ENCODE measurements at places on chromosomes 3 and 15.

- DNase-seq, result no peak
These were observed 11.9 kb downstream of the STT3B start for GRCh38 chr3:31544634-31545033.

GRCh38 chr3:6580808-6581207 lies 280.1 kb upstream of the GRM7 start:
- no peak for DNase-seq

GRCh38 chr15:76398317-76399104 lies 61.9 kb downstream of the ISL2 start:
- DNase-seq, result no peak

DNA sequence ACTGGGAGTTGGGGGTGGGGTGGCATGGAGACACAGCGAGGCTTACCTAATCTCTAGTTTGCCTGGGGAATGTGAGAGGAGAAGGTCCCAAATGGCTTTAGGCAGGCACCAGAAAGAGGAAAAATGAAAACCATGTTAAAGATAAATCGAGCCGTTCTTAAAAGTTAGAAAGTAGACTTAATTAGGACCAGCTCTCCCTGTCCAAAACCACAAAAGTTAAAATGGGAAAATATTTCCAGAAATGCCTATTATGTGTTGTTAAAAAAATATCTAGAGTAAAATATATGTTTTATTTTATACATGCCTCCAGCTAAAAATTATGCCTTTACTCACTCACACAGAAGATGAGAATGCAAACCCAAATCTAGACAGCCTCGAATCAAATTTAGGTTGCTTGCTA lies 50.1 kb downstream of the LRTM1 start:
- no peak for DNase-seq

- no peak for DNase-seq
These were observed 362.5 kb downstream of the VPS13C start for GRCh38 chr15:61697796-61698195.

DNA sequence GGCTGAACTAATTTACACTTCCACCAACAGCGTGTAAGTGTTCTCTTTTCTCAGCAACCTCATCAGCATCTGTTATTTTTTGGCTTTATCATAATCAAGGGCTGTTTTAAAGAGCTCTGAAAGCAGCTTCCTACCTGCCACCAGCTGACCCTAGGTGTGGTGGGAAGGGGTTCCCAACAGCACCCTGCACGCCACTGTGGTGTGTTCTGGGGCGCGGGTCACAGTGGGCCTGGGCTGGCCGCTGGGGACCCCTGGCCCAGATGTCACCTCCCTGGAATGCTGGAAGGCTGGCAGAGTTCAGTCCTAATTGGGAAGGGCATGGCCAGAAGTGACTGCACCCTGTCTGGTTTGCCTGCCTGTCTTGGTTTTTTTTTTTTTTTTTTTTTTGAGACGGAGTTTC lies 82.2 kb downstream of the ASB7 start:
- DNase-seq, result no peak

GRCh38 chr3:118803096-118803476 lies 231.6 kb downstream of the IGSF11 start:
- no peak for DNase-seq

DNA sequence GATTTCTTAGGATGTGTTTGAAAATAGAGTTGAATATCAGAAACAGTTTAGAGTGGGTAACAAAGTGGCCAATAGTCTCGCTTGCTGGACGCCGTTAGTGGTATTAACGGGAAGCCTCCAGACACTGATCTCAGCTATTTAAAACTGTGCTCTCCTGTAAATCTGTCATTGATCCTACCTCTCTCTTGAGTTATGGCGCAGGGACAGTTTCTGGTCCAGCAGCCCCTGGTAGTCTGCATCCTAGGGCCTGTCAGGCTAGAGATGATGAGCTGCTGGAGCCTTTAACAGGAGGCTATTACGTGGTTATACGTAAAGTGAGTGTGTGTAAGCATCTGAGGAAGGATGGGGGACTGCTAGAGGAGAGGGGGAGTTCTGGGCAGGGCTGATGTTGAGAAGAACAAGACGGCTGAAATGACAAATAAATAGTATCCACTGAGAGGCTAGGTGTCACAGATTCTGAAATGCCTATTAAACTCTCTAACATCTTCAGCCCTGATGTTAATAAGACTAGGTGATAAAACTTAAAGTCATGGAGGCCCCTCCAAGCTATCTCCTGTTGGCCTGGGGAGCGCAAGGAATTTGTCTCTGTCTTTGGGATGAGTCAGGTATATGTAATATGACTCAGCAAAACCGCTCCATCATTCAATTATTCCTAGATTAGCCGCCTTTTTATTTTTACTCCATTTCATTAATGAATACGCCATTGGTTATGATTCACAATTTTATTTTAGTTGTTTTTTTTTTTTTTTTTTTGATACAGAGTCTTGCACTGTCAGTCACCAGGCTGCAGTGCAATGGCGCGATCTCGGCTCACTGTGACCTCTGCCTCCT lies 155.7 kb downstream of the GREM1 start:
- no peak for DNase-seq

- no peak for DNase-seq
These were observed 27.8 kb upstream of the SPTBN5 start for GRCh38 chr15:41921639-41922038.

DNA sequence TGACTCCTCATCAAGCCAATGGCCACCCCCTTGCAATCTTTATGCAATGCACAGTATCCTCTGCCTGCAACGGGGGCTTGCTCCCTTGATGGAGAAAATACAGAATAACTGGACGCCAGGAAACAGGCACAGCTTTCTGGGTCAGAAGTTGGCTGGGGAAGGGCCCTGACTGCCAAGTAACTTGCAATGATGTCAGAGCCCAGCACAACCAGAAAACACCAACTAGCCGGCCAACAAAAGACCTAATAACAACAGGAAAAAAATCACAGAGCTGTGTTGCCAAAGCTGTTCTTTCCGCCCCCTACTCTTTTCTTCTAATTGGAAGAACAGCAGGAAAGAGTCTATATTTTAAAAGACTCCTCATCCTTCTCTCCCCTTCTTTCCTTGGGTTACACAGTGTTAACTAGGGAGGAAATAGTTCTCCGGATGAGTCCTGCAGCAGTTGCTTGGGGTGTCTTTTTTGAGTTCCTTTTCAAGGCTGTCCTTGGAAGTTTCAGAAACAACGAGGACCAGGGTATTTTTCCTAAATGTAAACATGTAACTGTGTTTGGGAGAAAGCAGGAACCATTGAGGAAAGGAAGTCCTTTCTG lies 1.4 kb upstream of the SEMA6D start:
- no peak for DNase-seq

GRCh38 chr3:165440380-165440779 lies 244.2 kb upstream of the SLITRK3 start:
- DNase-seq, result no peak

DNA sequence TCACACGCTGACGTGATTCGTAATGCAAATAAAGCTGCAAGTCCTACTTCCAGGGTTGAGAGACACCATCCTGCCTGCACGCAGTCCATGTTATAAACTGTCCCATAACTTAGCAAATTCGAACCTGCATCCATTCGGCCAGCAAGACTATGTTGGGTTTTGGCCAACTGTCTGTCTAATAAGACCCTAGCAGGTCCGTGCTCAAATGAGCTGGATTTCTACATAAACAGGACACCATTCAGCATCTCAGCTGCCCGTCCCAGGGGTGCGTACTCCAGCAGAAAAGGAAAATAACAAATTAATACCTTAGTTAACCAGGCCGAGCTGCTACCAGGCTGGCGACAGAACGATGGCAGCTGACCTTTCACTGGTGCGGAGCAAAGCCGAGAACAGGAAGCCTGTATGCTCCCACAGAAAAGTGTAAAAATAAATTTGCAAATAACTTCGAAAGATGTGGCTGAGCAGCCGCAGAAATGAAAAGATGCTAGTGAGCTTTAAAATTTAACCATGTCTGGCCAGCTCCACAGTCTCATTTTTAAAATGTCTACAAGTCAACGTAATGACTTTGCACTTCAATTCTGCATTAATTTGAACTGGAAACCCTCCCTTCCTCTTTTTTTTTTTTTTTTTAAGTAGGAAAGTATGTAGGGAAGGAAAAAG lies 97.1 kb upstream of the SNRPA1 start:
- DNase-seq, result no peak

DNA sequence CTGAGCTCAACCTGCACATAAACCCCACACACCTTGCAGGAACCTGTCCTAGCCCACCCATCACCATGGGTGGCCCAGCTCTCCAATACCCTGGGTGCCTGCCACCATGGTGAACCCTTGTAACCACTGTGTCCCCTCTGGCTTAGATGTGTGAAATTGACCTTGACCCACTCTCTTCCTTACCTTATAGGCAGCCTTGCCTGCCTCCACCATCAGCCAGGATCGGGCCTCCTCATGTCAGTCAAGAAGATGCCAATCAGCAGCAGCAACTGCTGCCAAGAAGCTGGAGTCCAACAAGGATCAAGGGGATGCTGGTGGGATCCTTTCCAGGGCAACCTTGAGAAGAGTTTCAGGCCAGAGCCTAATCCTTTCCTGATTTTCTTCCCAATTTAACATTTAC lies 8.8 kb upstream of the CYP11A1 start:
- DNase-seq, result no peak

DNA sequence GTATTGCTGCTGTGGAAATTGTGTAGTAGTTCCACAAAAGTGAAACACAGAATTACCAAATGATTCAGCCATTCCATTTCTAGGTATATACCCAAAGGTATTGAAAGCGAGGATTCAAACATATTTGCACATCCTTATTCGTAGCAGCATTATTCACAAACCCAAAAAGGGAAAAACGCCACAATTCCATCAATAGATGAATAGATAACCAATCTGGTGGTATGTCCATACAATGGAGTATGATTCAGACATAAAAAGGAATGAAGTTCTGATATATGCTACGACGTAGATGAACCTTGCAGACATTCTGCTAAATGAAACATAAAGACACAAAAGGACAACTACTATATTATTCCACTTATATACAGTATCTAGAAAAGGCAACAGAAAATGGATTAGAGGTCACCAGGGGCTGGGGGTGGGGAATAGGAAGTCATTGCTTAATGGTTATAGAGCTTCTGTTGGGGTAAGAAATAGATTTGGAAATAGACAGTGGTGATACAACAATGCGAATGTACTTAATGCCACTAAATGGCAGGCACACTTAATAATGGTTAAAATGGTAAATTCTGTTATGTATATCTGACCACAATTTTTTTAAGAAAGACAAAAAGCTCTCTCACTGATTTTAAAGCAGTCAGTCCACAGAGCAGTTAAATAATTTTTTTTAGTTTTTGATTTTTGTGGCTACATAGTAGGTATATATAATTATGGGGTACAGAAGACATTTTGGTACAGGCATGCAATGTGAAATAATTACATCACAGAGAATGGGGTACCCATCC lies 51.8 kb upstream of the PSMD6 start:
- no peak for DNase-seq

GRCh38 chr15:36881516-36881915 lies 218.8 kb downstream of the MEIS2 start:
- DNase-seq, result peak; percentile 13
